ENCODE measurements at places on chromosomes 4 and X. TPM values are rescaled to one million over a fixed set of nuclear protein-coding genes. Genes with fewer than 3 reads are reported as not detected.

Gene GLRA2
- not detected for total RNA-seq

DNA sequence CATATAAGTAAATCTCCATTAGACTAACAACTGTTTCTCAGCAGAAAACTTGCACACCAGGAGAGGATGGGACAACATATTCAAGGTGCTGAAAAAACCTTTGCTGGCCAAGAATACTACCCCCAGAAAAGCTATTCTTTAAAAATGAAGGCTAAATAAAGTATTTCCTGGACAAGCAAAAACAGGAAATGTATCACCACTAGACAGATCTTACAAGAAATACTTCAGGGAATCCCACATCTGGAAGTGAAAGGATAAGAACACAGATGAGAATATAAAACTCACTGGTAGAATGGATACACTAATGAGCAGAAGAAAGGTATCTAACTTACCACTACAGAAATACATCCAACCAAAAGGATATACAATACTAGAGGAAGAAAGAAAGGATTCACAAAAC lies 27.0 kb upstream of the ADH1C start:
- no peaks in the 10 kb centered on the region for H3K36me3 ChIP-seq
- H3K4me1 ChIP-seq: no peaks in the 10 kb centered on the region
- DNase-seq: no peak
- no peak overlapping the region for H3K27ac ChIP-seq

DNA sequence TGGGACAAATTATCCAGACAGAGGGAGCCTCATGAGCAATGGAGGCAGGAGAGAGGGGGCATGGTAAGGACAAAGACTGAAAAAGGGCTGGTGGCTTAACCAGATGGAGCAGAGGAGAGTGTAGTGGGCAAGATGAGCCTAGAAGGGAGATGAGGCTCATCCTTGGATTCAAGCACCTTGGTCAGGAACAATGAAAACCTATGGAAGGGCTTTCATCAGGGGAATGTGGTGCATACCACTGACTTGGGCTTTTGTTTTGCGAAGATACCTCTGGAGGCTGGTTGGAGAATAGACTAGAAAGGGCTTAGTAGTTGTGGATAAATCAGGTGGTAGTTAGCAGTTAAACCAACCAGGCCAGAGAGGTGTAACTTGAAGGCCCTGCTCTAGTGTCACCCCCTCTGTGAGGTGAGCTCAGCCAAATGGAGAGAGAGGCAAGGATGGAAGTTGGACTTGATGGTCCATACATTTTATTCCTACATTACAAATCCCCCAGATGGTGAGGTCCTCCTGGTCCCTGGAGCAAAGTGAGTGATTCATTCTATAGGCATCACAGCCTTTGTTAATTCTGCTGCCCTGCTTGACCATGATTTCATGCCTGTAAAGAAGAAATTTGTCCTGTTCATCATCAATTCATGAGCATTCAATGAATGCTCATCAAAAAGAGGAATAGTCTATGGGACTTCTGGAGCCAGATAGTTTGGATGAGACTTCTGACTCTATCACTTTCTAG lies 264.8 kb upstream of the IGFBP7 start:
- H3K27ac ChIP-seq: no peak overlapping the region
- H3K36me3 ChIP-seq: no peaks in the 10 kb centered on the region
- DNase-seq: peak; percentile 15
- no peak overlapping the region for H3K4me3 ChIP-seq
- H3K4me1 ChIP-seq: peaks cover 7% of the 10 kb centered on the region

Gene GRID2
- 65.4 TPM for total RNA-seq

DNA sequence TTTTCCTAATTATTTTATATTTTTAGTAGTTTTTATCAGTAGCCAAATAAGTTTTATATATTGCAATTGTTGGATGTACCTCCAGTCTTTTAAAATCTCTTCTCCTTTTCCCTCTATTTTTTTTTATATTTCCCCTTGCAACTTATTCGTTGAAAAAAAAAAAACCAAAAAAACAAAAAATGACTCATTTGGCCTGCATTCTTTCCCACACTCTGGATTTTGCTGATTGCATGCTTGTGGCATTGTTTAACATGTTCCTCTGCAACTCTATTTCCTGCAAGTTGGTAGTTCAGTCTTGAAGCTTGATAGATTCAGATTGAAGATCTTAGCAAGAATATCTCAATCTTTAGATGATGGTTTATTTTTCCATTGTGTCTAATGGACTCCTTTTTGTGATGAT lies 260.6 kb upstream of the BOD1L1 start:
- no peak overlapping the region for H3K4me3 ChIP-seq
- no peaks in the 10 kb centered on the region for H3K4me1 ChIP-seq
- no peaks in the 10 kb centered on the region for H3K36me3 ChIP-seq
- no peak for DNase-seq

DNA sequence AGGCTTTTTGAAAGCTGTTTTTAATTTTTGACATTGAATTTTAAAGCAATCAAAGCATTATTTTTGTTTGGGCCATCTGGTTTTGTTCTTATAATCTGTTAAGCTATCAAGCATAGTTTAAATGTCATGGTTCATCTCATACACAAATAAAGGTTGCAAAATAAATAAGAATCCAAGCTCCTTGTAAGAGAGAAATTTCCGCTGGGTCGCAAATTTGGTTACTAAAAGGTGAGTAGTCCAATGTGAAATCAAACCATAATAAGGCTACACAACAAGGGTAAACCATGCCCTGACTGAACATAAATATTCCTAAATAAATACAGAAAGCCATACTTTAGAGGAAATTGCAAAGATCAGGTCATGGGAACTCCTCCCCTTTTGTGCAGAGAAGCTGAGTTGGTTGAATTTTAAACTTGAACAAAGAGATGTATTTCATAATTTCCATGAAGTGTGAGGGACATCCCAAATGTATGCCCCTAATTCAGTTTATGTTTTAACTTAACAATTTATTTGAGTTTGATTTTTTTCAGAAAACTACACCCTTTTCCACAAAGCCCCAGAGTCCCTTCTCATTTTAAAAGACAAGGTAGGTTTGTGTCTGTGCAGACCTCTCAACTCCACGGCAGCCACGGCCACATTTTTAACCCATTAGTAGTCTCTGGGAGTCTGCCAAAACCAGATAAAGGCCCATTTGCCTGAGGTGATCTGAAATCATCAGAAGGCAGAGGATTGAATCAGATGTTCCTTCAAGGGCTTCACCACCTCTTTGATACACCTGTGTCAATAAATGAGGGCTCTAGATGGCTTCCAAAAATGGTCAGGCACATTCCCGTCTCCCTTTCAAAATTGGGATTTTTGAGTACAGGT lies 85.2 kb downstream of the PLAC1 start:
- no peaks in the 10 kb centered on the region for H3K27me3 ChIP-seq
- DNase-seq: no peak
- no peaks in the 10 kb centered on the region for H3K36me3 ChIP-seq

Data from GM23338 (cell line).